CD4-positive, alpha-beta T cell treated with Interleukin-12 subunit alpha and Interleukin-12 subunit beta, for 1 hour (primary cell): ENCODE measurements at places on chromosomes 13 and 19.
A peak's percentile ranks its signal among the peaks of the same experiment; 100 is the strongest.

DNA sequence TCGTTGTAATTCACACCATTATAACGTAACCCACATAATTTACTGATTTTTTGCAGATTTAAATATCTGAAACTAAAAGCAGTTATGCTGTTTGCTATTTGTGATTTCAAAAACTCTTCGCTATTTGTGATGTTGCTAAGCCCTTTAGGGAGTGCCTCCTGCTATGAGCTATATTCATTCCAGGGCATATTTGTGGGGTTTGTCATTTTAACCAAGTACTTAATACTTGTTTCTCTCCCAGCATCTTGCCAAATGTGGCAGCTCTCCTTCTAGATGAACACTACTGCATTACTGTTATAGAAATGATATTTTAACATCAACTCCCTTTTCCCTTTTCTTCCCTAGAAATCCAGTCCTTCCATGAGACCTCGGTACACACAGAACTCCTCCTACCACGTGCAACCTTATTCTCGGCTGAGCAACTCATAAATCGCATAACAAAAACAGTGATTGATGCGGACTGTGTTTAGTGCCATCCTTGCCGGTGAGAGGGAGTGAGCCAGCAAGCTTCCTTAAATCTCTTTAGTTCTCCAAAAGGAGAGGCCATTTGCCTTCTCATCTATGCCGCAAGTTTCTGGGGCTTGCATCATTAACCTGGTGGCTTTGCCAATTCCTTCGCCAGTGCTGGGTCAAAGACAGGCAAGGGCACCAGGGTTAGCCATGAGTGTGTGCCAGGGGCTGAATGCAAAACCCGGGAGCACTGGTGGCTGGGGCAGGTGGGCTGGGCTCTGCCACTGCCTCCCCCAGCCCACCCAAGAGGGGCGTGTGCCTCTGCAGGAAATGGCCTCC is 33.4 kb downstream of the RFX2 start:
- DNase-seq: no peak

DNA sequence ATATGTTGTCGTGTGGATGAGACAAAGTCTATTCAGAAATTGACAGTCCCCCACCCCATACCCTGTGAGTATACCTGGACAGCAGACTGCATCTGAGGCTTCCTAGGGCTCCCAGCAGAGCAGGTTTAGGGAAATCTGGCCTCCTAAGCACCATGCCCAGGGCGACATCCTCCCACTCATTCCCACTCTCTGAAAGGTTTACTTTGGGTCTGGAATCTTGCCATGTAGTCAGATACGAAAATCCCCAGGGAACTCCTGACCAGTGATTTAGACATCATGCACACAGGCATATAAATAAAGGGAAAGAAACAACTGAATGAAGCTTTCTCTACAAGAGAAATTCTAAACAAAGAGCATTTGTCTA is 717 bp upstream of the NALCN start:
- DNase-seq: no peak

GRCh38 chr19:55702131-55702627 is 27.2 kb downstream of the EPN1 start:
- no peak for DNase-seq

DNA sequence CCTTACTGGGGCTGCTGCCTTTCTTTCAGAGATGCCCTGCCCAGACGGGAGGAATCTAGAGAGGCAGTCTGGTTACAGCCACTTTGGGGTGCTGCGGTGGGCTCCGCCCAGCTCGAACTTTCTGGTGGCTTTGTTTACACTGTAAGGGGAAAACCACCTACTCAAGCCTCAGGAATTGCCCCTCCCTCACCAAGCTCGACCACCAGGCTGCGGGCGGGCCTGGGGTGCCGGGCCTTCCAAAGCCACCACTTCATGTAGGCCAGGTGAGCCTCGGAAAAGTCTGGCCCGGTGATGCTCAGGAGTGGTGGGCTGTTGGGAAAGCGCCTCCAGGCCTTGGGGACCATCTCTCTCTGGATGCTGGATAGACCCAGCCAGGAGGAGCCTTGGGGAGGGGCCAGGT is 218.6 kb downstream of the MTUS2 start:
- no peak for DNase-seq

GRCh38 chr13:78589206-78589605 is 14.1 kb downstream of the POU4F1 start:
- DNase-seq: no peak

GRCh38 chr13:98853771-98854221 is 101.3 kb upstream of the SLC15A1 start:
- DNase-seq: no peak

DNA sequence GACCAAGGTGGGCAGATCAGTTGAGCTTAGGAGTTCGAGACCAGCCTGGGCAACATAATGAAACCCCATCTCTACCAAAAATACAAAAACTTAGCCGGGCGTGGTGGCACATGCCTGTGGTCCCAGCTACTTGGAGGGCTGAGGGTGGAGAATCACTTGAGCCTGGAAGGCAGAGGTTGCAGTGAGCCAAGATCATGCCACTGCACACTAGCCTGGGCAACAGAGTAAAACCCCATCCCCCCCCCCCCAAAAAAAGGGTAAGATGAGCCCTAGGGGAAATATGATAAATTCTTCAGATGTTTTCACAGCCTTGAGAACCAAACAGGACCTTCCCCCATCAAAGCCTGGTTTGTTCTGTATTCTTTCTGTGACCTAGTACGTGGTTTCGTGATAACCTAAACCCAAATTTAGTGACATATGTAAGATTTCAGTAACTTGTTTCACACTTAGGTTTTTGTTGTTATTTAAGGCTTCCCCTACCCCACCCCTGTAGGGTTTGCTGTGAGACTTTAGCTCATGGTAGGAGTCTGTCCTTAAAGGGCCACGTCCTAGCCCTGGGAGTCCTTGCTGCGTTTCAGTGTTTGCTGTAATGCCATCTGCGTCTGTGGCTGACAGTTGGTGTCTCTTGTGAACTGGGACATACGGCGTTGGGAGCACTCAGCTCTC is 49.6 kb downstream of the MYO9B start:
- DNase-seq: peak; percentile 69

DNA sequence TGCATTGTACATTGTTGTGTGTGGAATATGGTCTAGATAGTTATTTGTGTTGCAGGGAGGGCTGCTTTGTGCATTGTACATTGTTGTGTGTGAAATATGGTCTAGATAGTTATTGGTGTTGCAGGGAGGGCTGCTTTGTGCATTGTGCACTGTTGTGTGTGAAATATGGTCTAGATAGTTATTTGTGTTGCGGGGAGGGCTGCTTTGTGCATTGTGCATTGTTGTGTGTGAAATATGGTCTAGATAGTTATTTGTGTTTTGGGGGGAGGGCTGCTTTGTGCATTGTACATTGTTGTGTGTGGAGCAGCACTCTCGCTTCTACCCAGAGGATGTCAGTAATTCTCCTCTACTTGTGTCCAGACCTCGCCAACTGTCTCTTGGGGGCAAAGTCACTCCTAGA is 36.3 kb upstream of the ZNF835 start:
- DNase-seq: no peak

- no peak for DNase-seq
These were observed 13.9 kb upstream of the FBXO27 start for GRCh38 chr19:39046037-39046821.

DNA sequence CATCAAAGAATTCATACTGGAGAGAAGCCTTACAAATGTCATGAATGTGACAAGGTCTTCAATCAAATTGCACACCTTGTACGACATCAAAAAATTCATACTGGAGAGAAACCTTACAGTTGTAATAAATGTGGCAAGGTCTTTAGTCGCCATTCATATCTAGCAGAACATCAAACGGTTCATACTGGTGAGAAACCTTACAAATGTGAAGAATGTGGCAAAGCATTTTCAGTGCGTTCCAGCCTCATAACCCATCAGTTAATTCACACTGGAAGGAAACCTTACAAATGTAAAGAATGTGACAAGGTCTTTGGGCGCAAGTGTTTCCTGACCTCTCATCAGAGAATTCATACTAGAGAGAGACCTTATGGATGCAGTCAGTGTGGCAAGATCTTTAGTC is 13.2 kb upstream of the ZNF534 start:
- DNase-seq: no peak

- DNase-seq: no peak
These were observed 1247.6 kb downstream of the PCDH17 start for GRCh38 chr13:58879114-58879513.

DNA sequence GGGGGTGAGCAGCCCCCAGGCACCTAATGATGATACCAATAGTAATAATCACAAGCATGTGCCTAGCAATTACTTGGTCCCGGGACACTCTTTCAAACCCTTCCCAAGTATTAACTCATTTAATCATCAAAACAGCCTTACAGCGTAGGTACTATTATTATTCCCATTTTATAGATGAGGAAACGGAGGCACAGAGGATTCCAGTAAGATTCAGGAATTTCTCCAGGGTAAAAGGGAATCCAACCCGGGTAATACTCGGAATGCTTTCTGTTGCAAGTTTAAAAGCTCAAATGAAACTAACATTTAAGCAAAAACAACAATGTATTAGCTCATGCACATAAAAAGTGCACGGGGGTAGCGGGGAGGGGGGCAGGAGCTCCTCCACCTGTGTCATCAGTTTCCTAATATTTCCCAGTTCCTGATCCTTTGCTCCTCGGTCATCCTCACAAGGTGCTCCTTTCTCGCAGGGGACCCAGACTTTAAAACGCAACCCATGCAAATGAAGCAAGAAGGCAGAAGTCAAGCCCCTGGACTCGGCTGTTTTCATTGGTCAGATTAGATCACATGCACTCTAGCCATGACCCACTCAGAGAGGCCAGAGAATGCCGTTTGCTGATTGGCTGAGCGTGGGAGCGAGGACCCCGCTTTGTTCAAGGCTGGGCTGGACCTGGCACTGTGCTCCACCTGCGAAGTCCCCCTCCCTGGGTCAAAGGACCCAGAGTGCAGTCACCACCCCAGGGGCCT is 38.3 kb upstream of the C19orf12 start:
- DNase-seq: no peak

DNA sequence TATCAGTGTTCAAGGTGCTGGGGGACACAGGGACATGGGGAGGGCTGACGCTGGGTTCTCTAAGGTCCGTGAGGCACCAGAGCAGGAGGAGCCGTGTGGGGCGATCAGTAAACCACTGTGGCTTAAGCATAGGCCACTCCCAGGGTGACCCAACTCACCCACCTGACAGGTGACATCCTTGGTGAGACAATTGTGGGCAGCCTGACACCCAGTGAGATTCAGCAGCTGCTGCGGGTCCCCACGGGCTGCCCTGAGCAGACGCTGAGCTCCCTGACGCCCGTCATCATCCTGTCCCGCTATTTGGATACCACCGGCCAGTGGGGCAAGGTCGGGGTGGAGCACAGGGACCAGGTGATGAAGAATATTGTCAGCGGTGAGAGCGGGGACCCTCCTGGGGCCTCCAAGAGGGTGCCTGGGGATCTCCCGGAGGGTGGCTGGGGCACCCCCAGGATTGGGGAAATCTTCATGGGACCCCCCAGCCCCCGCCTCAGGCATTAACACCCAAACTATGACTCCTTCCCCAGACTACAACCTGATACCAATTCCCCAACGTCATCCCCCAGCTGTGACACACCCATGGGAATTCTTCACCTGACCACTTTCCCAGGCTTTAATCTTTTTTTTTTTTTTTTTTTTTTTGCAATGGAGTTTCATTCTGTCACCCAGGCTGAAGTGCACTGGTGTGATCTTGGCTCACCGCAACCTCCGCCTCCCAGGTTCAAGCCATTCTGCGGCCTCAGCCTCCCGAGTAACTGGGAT is 33.3 kb upstream of the SHFL start:
- DNase-seq: no peak

GRCh38 chr13:51317262-51317661 is 22.2 kb upstream of the SERPINE3 start:
- DNase-seq: no peak
